Activated CD8-positive, alpha-beta T cell treated with anti-CD3 and anti-CD28 coated beads for 36 hours (primary cell): ENCODE measurements at places on chromosomes 7 and 10. TPM values are rescaled to one million over a fixed set of nuclear protein-coding genes. Genes with fewer than 3 reads are reported as not detected.

FMC1 gene
- total RNA-seq, result 9.9 TPM

NACAD gene
- 0.50 TPM for total RNA-seq

NUDT1 gene
- 93.9 TPM for total RNA-seq

H2BK1 gene
- not detected for total RNA-seq

LRIT1 gene
- total RNA-seq, result not detected

HOXA13 gene
- not detected for total RNA-seq

DEPP1 gene
- total RNA-seq, result 0.16 TPM

MKI67 gene
- 230 TPM for total RNA-seq

HOXA9 gene
- not detected for total RNA-seq

ELFN1 gene
- total RNA-seq, result 0.20 TPM

DNA2 gene
- total RNA-seq, result 40.6 TPM

- no peaks in the 10 kb centered on the region for H3K4me1 ChIP-seq
- no peak overlapping the region for H3K27ac ChIP-seq
- no peaks in the 10 kb centered on the region for H3K36me3 ChIP-seq
- no peak for DNase-seq
Measured at GRCh38 chr10:64765498-64765897, 1244.3 kb downstream of the REEP3 start.

GRCh38 chr10:51215951-51216834 lies 141.9 kb downstream of the PRKG1 start:
- H3K27ac ChIP-seq, result no peak overlapping the region
- H3K36me3 ChIP-seq, result no peaks in the 10 kb centered on the region
- no peak for DNase-seq
- H3K4me3 ChIP-seq, result no peak overlapping the region

GRCh38 chr10:32981760-32982159 lies 23.7 kb upstream of the ITGB1 start:
- H3K4me3 ChIP-seq, result no peak overlapping the region
- H3K27me3 ChIP-seq, result no peaks in the 10 kb centered on the region
- peaks cover 27% of the 10 kb centered on the region for H3K4me1 ChIP-seq
- H3K27ac ChIP-seq, result peak overlapping the region; percentile 59
- no peaks in the 10 kb centered on the region for H3K36me3 ChIP-seq
- DNase-seq, result peak; percentile 14

DNA sequence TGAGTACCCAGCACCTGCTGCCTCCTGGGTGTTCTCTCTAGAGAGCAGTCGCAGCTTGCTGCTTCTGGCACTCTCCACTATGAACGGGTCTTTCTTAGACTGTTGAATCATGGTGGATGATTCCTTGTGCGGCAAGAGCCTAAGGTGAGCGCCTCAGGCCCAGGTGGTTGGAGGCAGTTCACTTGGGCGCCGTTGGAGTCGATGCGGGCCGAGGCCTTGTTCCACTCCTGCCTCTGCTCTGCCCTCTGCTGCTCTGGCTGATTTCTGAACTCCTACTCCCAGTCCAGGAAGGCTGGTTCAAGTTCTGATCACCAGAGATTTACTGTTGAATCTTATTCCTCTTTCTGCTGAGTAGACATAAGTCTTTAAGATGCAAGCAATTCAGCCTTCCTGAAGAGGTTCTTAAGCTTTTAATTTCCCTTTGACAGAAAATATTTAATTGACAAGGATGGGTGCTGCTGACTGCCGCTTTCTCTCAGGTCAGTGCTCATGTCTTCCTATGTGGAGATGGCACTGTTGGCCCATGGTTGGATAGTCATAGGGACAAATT lies 10.4 kb downstream of the YKT6 start:
- H3K36me3 ChIP-seq, result peaks cover 26% of the 10 kb centered on the region
- no peak for DNase-seq
- H3K4me3 ChIP-seq, result no peak overlapping the region
- no peak overlapping the region for H3K27ac ChIP-seq

DNA sequence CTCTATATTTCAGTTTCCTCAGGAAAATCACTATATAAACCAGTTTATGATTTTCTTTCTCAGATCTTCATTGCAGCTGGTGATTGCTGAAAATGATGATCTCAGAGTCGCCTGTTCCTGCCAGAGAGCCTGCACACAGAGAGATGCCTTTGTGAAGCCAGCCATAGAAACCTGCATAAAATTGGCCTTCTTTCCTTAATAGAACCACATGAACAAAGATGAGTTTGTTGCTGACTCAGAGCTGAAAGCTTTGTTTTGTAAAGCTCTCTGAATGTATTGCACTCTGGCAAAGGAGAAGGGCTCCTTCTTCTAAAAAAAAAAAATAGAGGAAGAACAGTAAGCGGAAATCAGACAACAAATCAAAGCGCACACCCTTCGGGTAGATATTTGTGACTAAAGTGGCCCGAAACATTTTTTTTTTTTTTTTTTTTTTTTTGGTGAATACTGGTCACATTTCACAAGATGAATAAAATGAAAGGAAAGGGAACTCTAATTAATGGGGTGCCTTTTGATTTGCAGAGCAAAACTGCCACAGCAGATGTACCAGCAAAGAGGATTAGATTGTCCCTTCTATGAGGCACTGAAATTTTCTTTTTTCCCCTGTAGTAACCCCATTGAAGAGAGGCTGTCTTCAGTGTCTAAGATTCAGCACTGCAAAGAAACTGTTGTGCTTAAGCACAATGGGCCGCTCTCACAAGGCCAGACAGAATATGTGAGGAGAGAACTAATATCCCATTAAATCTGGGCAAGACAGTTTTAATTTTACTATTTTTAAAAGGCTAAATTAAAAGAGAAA lies 75.1 kb upstream of the PTPRZ1 start:
- no peaks in the 10 kb centered on the region for H3K27me3 ChIP-seq
- no peaks in the 10 kb centered on the region for H3K36me3 ChIP-seq
- DNase-seq, result no peak
- no peaks in the 10 kb centered on the region for H3K4me1 ChIP-seq

DNA sequence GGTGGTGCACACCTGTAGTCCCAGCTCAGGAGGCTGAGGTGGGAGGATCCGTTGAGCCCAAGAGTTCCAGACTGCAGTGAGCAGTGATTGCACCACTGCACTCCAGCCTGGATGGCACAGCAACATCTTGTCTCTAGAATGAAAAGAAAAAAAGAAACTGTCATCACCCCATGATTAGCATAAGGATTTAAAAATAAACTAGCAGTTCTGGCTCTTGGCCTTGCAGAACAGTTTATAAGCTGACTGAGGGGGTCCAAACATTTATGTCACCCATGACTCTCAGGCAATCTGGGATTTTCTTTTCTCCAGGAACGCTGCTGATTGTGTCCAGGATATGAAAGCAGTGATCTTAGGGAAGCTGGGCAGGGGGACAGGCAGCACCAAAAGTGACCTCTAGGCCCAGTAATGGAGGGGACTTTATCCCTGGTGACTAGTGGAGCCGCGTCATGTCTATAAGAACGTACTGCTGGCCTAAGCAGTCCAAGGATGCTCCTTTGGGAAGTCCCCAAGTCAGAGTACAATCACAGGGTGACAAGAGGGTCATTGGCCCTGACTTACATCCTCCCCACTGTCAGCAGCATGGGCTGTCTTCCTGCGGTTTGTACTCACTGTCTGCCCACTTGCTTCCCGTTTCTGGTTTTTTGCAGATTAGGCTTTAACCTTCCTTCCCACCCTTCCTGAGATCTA lies 177.4 kb downstream of the ARHGAP12 start:
- H3K36me3 ChIP-seq, result no peaks in the 10 kb centered on the region
- H3K4me3 ChIP-seq, result no peak overlapping the region
- DNase-seq, result no peak
- H3K4me1 ChIP-seq, result peaks cover 12% of the 10 kb centered on the region
- H3K27me3 ChIP-seq, result no peaks in the 10 kb centered on the region

DNA sequence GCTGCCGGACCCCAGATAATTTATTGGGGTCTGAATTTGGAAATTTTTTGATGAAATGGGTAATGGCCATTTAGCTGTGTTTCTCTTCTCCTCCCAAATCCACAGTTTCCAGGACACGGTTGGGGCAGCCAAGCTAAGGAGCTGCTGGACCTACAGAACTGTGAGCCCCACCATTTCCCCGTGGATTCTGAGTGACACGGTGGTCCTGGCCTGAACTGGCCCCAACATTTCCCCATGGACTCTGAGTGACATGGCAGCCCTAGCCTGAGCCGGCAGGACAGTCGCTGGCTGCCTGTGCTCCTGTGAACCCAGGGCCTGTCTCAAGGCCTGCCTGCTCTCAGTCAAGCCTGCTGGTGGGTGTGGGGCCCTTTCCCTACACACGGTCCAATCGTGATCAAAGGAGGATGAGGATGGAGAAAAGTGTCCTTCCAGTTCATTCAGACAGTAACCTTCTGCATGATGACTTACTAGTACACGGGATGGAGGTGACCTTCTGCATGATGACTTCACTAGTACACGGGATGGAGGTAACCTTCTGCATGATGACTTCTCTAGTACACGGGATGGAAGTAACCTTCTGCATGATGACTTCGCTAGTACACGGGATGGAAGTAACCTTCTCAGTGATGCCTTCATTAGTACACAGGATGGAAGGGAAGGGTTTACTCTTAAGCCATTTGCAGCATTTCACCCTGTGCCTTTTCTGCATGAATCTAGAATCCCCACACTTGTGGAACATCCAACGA lies 359.9 kb downstream of the GLRX3 start:
- DNase-seq, result no peak
- H3K27me3 ChIP-seq, result no peaks in the 10 kb centered on the region
- H3K4me3 ChIP-seq, result no peak overlapping the region
- no peaks in the 10 kb centered on the region for H3K4me1 ChIP-seq

DNA sequence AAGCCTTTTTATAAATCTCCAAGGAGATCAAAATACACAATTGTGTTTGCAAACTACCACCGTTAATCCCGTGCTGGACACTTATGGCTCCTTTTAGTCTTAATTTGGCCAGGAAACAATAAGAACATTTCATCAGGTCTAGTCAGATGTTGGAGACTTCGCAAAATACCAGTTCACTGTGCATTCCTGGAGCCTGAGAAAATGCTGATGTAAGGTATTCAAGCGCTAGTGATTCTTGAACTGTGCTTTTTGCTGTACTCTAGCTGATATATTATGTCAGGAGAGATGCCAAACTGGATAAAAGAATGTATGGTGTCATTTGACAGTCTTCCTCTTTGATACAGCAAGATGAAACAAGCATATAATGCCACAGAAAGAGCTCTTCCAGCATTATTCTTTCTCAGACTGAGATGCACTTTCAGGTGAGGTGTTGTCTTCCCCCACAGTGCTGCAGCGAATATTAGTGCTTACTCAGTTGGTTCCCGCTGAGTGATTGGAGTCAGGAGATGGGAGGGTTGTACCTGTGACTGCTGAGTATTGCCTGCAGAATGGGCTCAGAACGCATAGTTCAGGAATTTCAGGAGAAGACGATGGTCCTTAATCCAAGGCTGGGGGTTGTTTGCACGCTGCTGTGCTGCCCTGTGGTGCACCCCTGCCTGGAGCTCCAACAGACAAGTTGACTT lies 59.2 kb downstream of the OGDH start:
- peaks cover 37% of the 10 kb centered on the region for H3K36me3 ChIP-seq
- DNase-seq, result no peak
- H3K4me1 ChIP-seq, result no peaks in the 10 kb centered on the region

DNA sequence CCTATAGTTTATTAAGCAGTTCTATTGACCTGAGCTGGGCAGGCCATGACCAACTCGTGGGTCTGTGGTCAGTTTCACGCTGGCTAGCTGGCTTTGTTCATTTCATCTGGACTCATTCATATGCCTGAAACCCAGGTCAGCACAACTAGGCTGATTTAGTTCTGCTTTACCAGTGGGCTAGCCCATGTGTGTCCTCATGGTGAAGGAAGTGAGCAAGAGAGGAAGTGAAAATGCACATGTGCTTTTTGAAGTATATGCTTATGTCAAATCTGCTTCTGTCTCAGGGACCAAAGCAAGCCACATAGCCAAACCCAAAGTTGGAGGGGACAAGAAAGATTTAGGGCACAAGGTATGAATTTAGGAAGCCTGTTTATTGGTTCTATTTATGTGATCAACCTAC lies 154.5 kb downstream of the RNF133 start:
- no peaks in the 10 kb centered on the region for H3K27me3 ChIP-seq
- H3K36me3 ChIP-seq, result no peaks in the 10 kb centered on the region
- no peak overlapping the region for H3K4me3 ChIP-seq
- no peak for DNase-seq

DNA sequence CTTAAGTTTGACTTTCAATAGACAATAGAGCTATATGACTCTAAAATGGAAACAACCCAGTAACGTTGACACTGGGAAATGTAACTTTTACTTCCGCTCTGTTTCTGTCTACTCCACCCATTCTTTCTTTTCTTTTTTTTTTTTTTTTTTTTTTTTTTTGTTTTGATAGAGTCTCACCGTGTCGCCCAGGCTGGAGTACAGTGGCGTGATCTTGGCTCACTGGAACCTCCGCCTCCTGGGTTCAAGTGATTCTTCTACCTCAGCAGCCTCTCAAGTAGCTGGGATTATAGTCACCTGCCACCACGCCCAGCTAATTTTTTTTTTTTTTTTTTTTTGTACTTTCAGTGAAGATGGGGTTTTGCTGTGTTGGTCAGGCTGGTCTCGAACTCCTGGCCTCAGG lies 13.9 kb downstream of the PRSS2 start:
- H3K36me3 ChIP-seq, result peaks cover 29% of the 10 kb centered on the region
- peak overlapping the region; percentile 100 for H3K4me3 ChIP-seq
- peak overlapping the region; percentile 85 for H3K27ac ChIP-seq
- H3K4me1 ChIP-seq, result peaks cover 6% of the 10 kb centered on the region

- no peak for DNase-seq
- no peaks in the 10 kb centered on the region for H3K36me3 ChIP-seq
- H3K27me3 ChIP-seq, result no peaks in the 10 kb centered on the region
- no peaks in the 10 kb centered on the region for H3K4me1 ChIP-seq
Measured at GRCh38 chr10:126576336-126576735, 94.2 kb downstream of the C10orf90 start.

- no peaks in the 10 kb centered on the region for H3K4me1 ChIP-seq
- H3K27ac ChIP-seq, result no peak overlapping the region
- H3K36me3 ChIP-seq, result no peaks in the 10 kb centered on the region
- H3K27me3 ChIP-seq, result peaks cover 2% of the 10 kb centered on the region
- no peak for DNase-seq
- no peak overlapping the region for H3K4me3 ChIP-seq
Measured at GRCh38 chr7:34208878-34209621, 303.7 kb downstream of the BMPER start.

GRCh38 chr7:19117091-19117869 lies at the start of gene TWIST1:
TSS of gene TWIST1 (minus strand) at chr7:19117636. CDS start at chr7:19117321, 315 bp downstream.
- H3K27ac ChIP-seq, result no peak within 1 kb of the TSS
- DNase-seq, result no peak
- H3K4me1 ChIP-seq, result peaks cover 2% of the 10 kb centered on the region
- no peaks in the 10 kb centered on the region for H3K36me3 ChIP-seq
- H3K27me3 ChIP-seq, result peaks cover 59% of the 10 kb centered on the region
